ENCODE measurements at places on chromosomes 3 and 15. TPM values are rescaled to one million over a fixed set of nuclear protein-coding genes. Genes with fewer than 3 reads are reported as not detected.

- H3K27ac ChIP-seq: no peak overlapping the region
- no peaks in the 10 kb centered on the region for H3K27me3 ChIP-seq
- H3K4me3 ChIP-seq: no peak overlapping the region
- DNase-seq: no peak
- H3K4me1 ChIP-seq: peaks cover 2% of the 10 kb centered on the region
Measured at GRCh38 chr3:72678380-72678779, 169.9 kb downstream of the SHQ1 start.

The SCN5A gene
- not detected for polyA plus RNA-seq

The GOLGA8A gene
- polyA plus RNA-seq: 0.73 TPM

DNA sequence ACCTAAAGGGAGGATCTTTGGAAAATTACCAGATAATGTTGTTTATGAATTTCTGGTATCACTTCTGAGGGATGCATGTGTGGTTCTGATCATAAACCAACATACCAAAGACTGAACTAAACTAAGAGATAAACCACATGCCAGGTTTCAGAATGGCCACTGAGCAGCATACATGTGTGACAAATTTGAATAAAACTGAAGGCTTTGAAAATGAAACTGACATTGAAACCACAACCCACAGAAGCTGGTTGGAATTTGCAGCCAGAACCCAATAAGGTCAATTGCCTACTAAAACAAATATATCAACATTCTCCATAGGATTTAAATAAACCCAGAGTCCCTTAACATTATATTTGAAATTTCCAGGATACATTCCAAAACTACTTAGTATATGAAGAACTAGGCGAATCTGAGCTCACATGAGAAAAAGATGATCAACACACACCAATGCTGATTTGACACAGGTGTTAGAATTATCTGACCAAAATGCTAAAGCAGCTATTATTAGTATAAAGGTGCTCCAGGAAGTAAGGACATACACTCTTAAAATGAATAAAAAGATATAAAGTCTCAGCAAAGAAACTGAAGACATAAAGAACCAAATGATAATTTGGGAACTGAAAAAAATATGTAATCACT lies 125.0 kb downstream of the ZNF280D start:
- peak overlapping the region; percentile 26 for H3K27ac ChIP-seq
- no peaks in the 10 kb centered on the region for H3K36me3 ChIP-seq
- peak overlapping the region; percentile 52 for H3K4me3 ChIP-seq
- DNase-seq: peak; percentile 30

GRCh38 chr15:74200412-74200815 lies 2.2 kb downstream of the STRA6 start:
- H3K27me3 ChIP-seq: no peaks in the 10 kb centered on the region
- H3K36me3 ChIP-seq: no peaks in the 10 kb centered on the region

- DNase-seq: no peak
- no peak overlapping the region for H3K27ac ChIP-seq
- peaks cover 83% of the 10 kb centered on the region for H3K4me1 ChIP-seq
- peaks cover 3% of the 10 kb centered on the region for H3K36me3 ChIP-seq
- H3K27me3 ChIP-seq: no peaks in the 10 kb centered on the region
- H3K4me3 ChIP-seq: no peak overlapping the region
Measured at GRCh38 chr15:41780266-41780665, 6.0 kb downstream of the MAPKBP1 start.

DNA sequence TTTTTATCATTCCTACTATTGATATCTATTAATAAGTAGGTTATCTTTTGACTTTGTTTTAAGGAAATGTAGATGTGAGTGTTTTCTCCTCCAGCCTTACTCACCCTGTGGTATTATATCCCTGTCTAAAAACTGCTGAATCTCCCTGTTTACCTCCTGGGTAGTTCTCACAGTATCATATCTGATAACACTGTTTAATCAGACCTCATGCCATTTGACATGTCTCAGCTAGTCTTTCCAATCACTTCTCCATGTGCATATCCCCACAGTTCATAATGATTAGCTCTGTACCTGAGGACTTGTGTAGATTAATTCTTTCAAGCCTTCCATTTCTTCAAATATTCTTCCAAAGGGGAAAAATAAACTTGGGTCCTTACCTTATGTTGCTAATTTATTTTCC lies 30.7 kb downstream of the DUOX2 start:
- H3K4me3 ChIP-seq: no peak overlapping the region
- H3K27me3 ChIP-seq: peaks cover 6% of the 10 kb centered on the region
- DNase-seq: no peak
- H3K36me3 ChIP-seq: no peaks in the 10 kb centered on the region
- H3K4me1 ChIP-seq: no peaks in the 10 kb centered on the region
